ENCODE measurements at places on chromosomes 2 and 18.

- no peak for DNase-seq
Observed at GRCh38 chr2:201860636-201861066, 54.3 kb downstream of the CDK15 start.

- peak; percentile 48 for DNase-seq
Observed at GRCh38 chr18:12911025-12911928, 27.2 kb upstream of the PTPN2 start.

- no peak for DNase-seq
Observed at GRCh38 chr2:197254776-197255530, 55.6 kb downstream of the ANKRD44 start.

GRCh38 chr2:10834068-10834655, 21.6 kb upstream of the PDIA6 start:
- DNase-seq, result no peak

DNA sequence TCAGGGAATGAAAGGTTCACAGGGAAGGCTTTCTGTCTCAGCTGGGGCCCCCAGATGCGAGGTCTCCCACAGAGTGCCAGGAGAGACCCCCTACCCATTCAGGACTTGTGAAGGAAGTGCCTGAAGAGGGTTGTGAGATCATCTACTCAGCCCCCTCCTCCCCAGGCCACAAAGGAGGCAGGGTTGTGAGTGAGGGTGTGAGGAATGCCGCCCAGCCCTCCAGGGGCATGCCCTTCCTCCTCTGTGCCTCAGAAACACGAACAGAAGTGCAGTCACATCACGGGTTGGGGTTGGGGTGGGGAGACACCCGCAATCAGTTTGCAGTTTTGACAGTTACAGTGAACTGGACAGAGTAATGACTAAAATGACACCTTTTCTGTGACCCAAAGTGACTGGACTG, 5.0 kb downstream of the MAL start:
- no peak for DNase-seq
